Peyer's patch (tissue), 4 donors: ENCODE measurements at places on chromosomes 13 and 19.

- DNase-seq, result no peak
These were observed 276.9 kb downstream of the UQCRFS1 start for GRCh38 chr19:28936001-28936400.

DNA sequence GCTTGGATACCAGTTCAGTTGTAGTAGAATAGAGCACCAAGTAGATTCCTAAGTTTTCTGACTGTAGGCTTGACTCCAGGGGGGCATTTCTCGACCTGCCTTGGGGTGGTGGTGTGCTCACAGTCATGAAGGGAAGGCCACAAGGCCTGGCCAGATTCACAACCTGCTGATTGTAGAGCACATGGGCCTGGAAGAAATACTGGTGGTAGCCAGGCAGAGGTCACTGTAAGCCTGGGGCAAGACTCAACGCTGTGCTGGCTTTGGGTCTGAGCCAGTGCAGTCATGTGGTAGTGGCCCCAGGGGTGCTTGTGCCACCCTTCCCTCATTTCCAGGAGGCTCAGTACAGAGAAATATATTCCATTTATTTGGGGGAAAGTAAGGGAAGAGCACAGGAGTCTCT is 832.3 kb upstream of the SLC10A2 start:
- DNase-seq, result no peak

DNA sequence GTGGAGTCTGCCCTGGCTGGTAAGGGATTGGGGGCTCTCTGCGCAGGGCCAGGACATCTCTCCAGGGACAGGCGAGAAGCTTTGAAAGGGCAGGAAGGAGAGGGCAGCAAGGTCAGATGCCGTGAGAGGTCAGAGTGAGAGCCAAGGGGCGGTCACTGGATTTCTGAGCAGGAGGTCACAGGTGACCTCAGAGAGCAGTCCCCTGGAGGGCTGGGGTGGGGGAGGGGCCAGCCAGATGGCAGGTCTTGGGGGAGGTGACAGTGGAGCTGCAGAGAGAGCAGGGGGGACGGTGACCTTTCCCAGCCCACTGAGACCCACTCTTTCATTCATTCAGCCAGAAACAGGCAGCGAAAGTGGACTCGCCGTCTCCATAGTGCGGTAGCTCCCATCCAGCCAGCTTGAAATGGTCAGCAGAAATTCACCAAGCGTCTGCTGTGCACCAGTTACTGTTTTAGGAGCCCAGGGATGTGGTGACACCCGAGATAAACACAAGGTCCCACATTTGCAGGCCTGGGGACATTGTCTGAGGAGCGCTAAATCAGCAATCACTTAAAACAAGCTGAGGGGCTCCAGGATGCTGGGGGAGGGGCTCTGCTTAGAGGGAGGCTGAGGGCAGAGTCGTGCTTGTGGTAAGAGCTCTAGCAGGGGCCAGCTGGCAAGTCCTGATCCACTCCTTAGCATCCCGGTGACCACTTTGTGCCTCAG is 10.2 kb downstream of the CARM1 start:
- DNase-seq, result no peak

- no peak for DNase-seq
These were observed at the start of gene MAB21L1 for GRCh38 chr13:35475960-35476943. Gene MAB21L1, minus strand, starts transcription at chr13:35476689. Its CDS starts 551 bp downstream, at chr13:35476138.

GRCh38 chr13:110138010-110138699 is 168.8 kb downstream of the COL4A1 start:
- no peak for DNase-seq

DNA sequence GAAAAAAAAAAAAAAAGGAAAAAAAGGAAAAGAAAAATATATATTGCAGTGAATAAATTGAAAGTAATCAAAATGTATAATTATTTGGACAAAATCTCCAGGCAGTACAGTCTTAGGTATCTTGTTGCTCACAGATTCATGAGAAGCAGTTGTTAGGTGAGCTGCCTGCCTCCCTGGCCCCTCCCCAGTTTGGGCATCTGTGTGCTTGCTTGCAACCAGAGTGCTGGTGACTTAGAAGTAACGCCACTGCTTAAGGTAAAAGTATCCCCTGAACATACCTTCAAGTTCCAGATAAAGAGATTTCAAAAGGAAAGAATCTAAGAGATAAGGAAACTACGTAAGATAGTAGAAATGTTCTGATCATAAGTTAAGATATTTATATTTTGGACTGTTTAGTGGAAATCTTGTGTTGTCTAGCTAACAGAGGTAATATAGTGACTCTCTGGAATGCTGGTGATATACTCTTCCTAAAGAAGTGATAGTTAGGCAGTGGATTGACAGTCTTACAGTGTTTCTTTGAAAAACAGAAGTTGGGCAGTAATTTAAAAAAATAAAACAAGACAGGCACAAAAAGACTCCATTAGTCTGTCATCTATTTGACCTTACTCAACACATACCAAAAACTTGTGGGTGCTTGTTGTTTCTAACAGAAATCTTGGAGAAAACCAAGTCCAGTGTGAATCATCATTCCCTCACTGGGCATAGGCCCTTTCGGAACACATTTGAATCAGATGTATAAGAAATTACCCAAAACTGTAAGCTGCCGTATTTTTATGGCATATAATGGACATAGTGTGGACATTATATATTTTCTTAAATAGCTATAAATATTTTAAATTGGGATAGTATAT is 38.3 kb upstream of the KCTD4 start:
- no peak for DNase-seq

GRCh38 chr13:93235258-93236015 is 8.8 kb downstream of the GPC6 start:
- no peak for DNase-seq
